ENCODE measurements at places on chromosomes 1 and 21. TPM values are rescaled to one million over a fixed set of nuclear protein-coding genes. Genes with fewer than 3 reads are reported as not detected.
A peak's percentile ranks its signal among the peaks of the same experiment; 100 is the strongest.

DNA sequence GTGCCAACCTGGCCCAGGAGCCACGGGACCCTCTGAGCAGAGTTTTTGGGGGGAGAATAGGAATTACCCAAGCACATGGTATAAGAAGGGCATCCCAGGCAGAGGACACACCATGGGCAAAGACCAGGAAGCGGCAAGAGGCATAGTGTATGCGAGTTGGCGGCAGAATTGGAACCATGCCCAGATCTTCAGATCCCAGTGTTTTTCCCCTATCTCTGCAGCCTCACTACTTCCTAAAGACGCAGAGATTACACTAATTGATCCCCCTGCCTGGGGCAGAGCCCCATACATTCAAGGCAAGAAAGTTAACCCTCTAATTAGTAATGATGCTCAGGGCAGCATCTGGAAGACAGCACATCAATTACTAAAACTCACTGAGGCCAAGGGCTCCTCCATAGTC, 48.2 kb downstream of the SYT2 start:
- no peak for DNase-seq

DNA sequence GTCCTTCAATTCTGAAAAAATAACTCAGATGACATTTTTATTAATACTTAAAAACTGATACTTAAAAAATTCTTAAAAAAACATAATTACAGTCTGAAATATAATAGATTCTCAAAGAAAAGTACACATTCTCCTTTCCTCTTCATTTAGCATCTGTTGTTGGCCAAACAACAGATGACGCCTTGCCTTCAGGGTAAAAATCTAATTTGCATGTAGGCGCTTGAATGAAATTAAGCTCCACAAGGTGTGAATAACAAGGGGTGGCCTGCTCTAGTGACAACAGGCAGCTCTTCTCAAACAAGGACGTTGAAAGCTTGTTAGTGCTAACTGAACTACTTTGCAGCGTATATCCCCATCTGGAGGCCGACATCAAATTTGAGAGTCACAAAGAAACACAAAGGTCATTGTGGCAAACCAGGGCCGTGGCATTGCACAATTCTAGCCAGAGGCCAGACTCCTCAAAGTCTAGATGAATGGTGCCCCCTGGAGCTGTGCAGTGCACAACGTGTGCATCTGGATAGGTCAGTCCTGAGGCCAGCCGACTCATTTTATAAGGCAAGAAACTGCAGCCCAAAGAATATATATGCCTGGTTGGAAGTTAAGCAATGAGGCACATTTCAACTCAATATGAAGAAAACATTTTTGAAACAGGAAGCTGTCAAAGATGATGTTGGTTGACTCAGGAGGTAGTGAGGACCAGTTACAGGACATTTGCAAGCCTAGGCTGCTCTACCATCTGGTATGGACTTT, 459.2 kb upstream of the RUNX1 start:
- no peak for DNase-seq

- no peak for DNase-seq
Observed at GRCh38 chr1:6502000-6502891, 10.8 kb upstream of the PLEKHG5 start.

DNA sequence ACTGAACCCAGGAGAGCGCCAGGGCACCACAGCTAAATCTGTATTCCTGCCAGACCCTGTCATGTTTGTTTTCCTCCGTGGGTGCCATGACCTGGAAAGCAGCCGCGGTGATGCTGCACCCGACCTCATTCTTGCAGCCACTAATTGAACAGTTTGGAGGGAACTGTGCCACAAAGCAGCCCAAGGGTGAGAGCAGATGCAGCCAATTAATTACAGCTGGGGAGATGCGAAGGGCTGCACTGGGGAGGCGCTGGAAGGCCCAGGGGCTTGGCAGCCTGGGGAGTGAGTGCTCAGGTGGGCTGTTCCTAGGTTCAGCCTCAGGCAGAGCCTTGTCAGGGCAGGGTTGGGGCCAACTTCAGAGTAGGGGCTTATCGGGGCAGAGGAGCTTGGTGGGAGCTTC, 158.4 kb upstream of the CD34 start:
- DNase-seq: no peak

PGBD5 gene
- not detected for total RNA-seq

DNA sequence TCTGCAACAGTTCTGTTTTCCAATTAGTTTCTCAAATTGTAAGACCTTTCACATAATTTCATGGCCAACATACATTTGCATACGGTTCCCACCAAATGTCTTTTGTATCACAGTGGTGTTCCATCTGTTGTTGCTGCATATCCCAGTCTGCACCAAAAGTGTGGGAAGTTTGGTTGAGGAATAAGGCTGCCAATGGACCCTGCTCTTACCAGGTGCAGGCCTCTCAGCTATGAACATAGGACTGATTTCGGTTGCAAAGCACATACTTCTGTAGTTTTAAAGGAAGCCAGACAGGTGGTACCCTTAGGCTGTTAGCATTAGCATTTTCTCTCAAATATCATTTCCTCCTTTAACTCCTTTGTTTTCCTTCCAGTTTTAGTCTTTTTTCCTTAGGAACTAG, 33.8 kb downstream of the ADGRL4 start:
- DNase-seq: no peak

DNA sequence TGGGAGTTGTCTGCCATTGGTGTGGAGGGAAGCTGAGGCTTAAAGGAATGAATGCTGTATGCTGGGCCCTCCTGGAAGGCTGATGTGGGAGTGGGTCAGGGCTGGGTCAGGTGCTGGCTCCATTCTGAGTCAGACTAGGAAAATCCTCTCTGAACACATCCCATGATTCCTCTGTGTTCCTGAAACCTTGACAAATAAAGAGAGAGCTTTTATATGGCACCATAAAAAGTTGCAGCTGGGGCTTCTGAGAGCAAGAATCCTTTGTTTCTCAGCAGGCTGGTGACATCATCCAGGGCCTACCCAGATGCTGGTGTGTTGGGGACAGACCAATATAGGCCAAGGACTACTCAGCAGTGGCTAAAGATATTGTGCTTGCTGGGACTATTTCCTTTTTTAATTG, 27.8 kb upstream of the NFASC start:
- no peak for DNase-seq

USF1 gene
- 62.0 TPM for total RNA-seq

TCEA3 gene
- 6.3 TPM for total RNA-seq

- DNase-seq: no peak
Observed at GRCh38 chr1:103107741-103108375, 464 bp downstream of the COL11A1 start.

GRCh38 chr1:109837852-109838570, 72.6 kb upstream of the CSF1 start:
- no peak for DNase-seq

MTOR gene
- total RNA-seq: 43.0 TPM

ARHGEF16 gene
- not detected for total RNA-seq

DNA sequence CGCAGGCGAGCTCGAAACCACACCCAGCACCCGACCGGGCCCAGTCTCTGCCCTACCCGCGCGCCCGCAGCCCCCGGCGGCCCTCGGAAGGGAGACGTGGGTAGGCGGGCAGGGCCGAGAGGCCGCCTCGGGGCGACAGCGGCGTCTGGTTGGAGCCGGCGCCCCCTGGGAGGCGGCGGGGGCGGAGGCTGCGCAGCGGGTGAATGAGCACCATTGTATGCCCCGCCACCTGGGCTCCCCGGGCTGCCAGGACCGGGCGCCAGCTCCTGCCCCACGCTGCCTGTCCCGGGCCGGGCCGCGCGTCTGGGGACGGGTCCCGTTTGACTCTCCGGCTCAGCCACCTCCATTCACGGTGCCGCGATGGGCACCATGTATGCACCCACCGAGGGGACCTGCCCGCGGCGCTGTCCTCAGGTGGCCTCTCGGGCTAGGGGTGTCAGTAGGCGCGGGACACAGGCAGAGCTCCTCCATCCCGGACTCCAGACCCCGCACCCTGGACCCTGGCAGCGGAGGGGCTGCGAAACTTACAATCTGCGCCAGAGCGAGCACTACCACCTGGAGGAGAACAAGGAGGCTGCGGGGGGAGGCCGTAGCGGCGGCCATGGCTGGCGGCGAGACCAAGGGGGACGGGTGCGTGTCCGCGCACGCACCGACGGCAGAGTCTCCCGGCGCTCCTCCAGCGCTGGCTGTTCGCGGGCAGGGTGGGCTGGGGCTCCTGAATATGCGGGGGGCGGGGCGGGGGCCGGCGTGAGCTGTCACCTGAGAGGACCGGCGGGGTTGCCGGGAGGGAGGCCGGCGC, at the start of gene COL9A2:
Gene COL9A2, minus strand, starts transcription at position 692 of the 799 bp plus-strand sequence. Its CDS starts 89 bp downstream, at position 603.
- DNase-seq: peak; percentile 79

DNA sequence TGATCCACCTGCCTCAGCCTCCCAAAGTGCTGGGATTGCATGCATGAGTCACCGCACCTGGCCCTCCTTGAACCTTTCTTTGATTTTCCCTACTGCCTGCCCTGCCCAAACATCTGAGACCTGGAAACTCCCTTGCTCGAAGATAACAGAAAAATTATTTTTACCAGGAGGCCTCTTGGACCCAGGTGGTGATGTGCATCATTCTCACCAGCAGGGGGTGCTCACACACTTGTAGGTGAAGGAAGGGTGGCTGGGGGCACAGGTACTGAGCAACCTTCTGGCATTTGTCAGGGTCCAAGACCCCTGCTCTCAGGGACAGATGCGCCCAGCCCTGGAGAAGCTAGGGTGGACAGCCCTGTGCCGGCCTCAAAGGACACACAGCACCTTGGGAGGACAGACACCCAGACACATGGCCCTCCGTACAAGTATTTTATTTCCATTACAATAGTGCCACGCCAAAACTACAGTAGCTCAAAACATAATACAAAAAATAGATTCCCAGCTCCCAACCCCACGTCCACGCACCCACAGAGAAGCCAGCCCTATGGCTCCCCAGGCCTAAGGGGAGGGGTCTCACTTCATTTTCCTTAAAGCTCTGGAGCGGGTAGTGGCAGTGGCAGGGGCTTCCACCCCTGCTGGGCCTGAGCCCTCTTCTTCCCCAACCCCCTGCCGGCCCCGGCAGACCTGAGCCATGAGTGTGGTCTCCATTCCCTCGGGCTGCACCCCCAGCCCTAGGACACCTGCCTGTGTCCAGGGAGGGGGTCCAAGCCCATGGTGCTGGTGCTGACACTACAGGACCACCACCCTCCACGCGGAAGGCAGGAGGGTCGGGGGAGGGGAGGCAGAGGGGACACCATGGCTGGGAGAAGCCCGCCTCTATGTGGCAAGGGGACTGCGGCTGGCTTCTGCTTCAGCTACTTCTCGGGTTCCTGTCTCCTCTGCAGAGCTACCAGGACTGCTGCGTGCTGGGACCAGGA, 40.4 kb upstream of the EIF4G3 start:
- DNase-seq: peak; percentile 66

- DNase-seq: no peak
Observed at GRCh38 chr1:161910604-161911003, 113.1 kb downstream of the OLFML2B start.

DNA sequence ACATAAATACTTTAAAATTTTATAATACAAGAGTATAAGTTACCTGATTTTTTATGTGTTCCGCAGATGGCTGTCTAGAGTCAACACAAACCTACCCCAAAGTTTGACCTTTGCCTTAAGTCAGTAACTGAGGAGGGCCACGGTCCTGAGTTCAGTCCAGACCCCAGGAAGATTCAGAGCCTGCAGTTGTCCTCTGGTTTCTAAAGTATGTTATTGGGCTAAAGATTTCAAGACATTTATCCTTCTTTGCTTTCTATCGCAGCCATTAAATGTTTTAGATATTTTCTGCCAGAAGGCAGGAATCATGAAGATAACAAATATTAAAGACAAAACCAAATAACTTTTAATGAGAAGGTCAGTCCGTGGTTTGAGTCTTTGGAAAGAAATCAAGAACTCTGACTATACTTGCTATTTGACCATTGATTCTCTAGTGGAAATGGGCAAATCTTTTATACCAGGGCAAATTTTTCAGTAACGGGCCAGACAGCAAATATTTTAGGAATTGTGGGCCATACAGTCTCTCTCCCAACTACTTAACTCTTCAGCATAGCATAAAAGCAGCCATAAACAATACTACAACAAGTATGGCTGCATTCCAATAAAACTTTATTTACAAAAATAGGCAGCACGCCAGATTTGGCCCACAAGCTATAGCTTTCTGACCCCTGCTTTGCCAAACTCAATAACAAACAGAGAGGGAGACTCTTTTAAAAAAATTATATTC, 38.0 kb upstream of the HAO2 start:
- DNase-seq: no peak

FTCD gene
- not detected for total RNA-seq

CELA2B gene
- not detected for total RNA-seq

- no peak for DNase-seq
Observed at GRCh38 chr1:198157847-198158725, 1.3 kb downstream of the NEK7 start.

GOLT1A gene
- total RNA-seq: 0.33 TPM

GRCh38 chr1:224644553-224645154, 28.5 kb downstream of the CNIH3 start:
- DNase-seq: peak; percentile 49

KRTAP19-3 gene
- not detected for total RNA-seq

DYNLT5 gene
- not detected for total RNA-seq

- no peak for DNase-seq
Observed at GRCh38 chr21:26041431-26042180, 129.0 kb downstream of the APP start.

GRCh38 chr1:94036730-94037129, 84.2 kb downstream of the ABCA4 start:
- no peak for DNase-seq

DNA sequence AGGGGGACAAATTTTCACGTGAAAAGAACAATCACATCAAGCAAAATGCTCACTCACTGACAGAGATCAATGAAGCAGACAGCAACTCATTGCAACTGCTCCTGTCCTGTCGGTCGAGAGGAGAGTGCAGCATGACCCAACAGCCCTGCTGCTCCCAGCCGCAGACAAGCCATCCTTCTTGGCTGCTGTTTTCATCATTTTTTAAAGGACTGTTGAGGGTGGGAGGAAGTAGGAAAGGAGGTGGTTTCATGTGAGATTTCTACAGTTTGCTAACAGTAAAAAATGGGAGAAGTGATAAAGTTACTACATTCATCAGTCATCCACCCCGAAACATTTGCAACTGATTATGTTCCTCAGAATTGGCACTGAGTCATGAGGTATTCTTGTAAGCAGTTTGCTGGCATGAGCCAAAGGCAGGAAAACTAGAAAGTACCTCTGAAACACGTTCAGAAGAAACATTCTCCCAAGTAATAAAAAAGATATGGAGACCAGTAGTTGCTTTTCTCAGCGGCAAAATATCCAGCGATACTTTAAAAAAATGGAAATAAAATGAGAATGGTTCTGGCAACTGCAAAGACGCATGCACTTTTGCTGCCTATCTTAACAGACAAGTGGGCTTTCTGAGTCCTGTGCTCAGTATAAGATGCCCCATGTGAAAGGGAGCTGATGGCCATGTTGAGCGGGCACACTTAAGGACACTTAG, 72.0 kb upstream of the CLDN14 start:
- no peak for DNase-seq

- no peak for DNase-seq
Observed at GRCh38 chr1:97091263-97091662, 369.7 kb downstream of the PTBP2 start.

All from activated naive CD8-positive, alpha-beta T cell treated with anti-CD3 and anti-CD28 coated beads for 36 hours (primary cell).